Activated CD4-positive, alpha-beta T cell treated with anti-CD3 and anti-CD28 coated beads, Interleukin-10, Interleukin-2, amounts not matched to agents 100 ng/mL and 50 ng/mL, durations not matched to agents 16 hours and 8 hours (primary cell): ENCODE measurements at places on chromosomes 6 and 20.

GRCh38 chr6:100719883-100720682 lies 161.0 kb downstream of the ASCC3 start:
- peak; percentile 16 for DNase-seq

- DNase-seq: no peak
Measured at GRCh38 chr6:163701762-163702161, 287.2 kb downstream of the QKI start.

- DNase-seq: no peak
Measured at GRCh38 chr20:50336661-50337060, 146.0 kb downstream of the CEBPB start.

DNA sequence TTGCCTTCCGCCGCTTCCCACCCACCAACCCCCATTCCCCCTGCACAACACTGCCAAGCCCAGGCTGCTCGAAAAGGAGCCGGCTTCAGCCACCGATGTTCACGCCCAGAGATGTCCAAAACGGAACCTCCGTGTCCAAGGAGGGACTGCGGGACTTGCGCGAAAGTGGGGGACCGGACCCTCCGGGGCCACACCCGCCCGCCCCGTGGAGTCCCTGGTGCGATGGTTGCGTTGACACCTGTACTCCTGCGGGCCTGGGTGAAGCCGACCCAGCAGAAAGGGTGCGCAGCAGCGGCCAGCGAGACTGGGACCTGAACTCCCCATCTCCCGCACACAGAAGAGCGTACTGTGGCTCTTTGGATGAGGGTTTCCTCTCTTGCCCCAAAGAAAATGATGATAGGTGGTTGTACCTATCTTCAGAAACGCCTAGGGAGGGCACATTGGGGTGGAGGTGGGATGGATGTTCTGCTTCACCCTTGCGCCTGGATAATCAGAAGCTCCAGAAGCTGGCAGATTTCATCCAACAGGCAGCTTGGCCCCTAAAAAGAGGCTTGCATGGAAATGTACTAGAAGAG lies 1.9 kb upstream of the VGLL2 start:
- no peak for DNase-seq

- DNase-seq: no peak
Measured at GRCh38 chr6:141965016-141965545, 167.6 kb upstream of the GJE1 start.

DNA sequence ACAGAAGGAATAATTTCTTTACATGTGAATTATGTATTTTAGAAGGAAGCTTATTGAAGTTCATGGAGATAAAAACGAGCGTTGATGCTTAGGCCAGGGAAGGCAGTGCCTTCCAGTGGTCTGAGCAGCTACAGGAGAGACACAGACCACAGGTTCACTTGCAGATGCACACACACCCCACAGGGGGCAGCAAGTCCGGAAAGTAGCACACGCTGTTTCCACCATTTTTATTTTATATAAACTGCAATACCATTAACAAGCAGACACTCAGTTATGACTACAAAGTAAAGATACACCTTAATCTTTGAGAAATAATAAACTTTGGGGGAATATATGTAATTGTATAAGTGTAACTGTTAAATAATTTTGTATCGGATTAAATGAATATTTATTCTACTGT lies 13.5 kb upstream of the DACT2 start:
- no peak for DNase-seq

GRCh38 chr6:157087974-157088373 lies 235.3 kb downstream of the TMEM242 start:
- DNase-seq: no peak

DNA sequence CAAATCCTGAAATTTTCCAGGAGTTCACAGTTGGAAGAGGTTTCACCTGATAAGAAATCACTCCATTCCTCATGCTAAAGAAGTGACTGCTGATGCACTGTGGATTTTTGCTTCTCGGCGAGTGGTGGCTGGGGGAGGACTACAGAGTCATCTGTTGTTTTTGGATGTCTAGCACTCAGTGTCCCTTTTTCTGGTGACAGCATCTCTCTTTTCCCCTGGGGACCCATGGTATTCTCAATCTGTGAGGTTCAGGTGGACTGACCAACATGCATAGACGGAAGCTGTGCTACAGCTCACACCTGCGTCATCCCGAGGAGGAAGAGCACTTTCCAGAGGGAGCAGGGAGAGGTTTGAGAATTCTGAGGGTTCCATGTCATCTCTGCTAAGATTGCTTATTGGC lies 42.7 kb upstream of the ZNF831 start:
- no peak for DNase-seq

DNA sequence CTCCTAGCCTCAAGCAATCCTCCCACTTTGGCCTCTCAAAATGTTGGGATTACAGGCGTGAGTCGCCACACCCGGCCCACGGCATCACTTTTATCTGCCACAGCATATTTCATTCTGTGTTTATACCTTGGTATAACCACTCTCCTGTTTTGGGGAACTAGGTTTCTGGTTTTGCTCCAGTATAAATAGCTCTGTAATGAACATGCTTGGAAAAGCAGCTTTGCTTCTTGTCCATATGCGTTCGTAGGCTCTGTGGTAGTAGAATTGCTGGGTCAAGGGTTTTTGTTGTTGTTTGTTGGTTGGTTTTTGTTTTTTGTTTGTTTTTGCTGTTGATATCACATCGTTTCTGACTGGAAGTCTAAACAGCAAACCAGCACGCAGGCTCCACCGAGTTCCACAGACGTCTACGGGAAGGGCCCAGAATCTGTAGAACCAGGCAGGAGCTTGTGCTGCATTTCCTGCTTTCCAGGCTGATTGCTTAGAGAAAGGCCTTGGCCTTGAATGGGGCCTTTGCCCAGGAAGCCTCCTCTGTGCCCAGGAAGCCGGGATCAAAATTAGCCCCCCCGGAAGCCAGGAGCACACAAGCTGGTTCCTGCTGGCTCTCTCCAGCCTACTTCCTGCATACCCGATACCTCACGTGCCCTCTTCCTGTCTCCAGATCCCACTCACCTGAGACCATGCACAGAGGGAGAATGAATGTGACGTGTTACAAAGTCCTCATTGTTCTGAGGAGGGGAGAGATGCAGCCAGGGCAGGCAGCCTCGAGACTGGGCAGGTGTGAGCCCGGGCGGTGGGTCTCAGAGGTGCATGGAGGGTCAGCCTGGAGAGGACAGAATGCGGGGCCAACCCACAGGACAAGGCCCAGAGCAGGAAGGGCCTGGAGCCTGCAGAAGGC lies 34.7 kb downstream of the AAR2 start:
- DNase-seq: no peak

- DNase-seq: peak; percentile 64
Measured at GRCh38 chr6:159008656-159009288, 8.8 kb upstream of the RSPH3 start.

GRCh38 chr6:44740566-44741120 lies 353.1 kb downstream of the CDC5L start:
- DNase-seq: no peak

DNA sequence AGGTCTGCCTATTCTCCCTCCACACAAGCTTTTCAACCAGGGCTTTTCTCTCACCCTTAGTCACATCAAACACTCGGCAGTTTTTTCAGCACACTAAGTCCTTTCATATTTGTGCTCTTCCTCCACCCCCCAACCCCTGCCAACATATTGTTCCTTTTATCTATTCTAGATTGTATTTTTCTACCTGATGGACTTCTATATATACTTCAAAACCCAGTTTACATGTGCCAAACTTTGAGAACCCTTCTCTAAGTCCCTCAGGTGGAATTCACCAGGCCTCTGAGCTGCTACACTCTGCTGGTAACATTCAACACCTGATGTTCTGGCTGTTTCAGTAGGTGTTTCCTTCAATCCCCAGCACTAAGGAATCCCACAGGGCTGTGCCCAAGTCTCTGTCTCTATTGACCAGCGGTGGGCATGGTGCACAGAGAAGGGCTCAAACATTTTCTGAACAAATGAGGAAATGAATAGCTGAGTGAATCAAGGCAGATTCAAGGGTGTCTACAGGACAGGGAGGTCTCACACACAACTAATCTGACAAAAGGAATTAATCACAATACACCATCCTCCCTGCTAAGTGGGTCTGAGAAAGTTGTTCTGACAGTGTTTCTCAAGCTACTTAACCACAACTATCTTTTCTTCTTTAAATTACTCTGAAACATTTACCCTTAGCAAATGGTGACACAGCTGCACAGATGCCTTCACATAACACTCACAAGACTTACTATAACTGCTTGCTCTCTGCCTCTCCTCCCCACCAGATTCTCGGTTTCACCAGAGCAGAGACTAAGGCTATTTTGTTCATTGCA lies 166.5 kb downstream of the TSHZ2 start:
- DNase-seq: peak; percentile 64

DNA sequence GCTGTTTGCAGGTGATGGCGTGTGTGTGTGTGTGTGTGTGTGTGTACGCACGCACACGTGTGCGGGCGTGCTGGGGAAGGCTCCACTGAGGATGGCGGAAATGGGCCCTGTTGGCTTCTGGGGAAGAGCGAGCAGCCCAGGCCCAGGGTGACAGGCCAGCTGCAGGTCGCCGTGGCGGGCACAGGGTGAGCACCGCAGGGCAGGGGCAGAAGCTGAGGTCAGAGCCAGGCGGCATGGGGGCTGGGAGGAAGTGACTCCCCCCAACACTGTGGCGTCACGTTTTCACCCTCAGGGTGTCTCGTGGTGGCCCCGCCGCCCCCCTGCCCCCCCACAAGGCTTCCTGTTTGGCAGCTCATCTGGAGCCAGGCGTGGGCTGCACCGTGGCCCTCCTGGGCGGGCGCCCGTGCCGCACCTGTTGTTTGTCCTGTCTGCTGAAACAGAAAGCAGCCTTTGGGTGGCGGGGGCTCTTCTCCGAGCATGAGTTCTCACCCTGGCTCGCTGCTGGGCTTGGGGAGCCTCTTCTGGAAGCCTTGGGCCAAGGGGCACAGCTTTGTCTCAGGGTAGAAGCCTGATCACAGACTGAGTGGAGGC lies 7.1 kb downstream of the RBM38 start:
- DNase-seq: peak; percentile 81

GRCh38 chr6:41071501-41071922 lies 644 bp downstream of the OARD1 start:
- DNase-seq: no peak

DNA sequence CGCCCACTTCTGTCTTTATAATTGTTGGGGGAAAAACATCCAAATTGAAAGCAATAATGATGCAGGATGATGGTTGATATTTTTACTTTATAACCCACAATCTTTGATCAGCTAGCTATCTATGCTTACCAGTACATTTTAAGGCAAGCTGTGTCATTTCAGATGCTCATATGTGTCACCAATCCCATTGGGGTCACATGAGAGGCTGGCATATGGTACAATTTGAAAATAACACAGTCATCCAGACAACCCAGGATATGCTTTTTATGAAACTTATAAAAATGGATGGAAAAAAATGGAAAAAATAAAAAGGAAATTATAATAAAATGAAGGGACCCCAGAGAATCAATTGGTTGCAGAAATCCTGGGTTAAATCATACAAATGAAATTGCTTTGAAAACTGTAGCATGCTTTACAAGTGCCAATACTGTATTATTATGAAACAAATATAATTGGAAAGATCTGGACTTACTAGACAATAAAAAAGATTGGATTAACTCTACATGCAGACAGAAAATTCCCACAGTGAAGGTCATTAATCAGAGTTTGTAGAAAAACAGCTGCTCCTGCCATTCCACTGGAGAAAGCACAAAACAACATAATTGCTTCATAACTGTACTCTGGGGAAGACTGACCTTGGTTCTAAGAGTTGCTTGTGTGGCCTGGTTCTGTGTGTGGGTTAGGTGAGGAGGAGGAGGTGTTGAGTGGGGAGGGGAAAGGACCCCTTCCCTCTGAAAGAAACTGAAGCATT lies 13.3 kb upstream of the PRIM2 start:
- DNase-seq: no peak

DNA sequence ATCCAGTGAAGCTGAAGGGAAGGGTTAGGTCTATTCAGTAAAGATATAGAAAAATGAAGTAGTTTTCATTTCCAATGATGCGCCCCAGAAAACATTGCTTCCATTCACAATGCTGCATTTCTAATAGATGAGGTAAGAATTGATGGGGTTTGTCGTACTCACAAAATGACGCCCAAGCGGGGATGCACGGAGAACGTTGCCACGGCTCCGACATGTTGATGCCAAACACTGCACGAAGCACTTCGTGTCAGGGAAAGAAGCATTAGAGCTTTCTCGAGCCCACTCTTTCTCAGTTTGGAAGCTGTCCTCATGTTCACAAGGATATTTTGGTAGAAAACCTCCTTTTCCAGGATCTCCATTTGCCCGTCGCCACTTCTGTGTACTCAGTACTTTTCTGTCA lies 21.6 kb upstream of the MAFB start:
- no peak for DNase-seq

DNA sequence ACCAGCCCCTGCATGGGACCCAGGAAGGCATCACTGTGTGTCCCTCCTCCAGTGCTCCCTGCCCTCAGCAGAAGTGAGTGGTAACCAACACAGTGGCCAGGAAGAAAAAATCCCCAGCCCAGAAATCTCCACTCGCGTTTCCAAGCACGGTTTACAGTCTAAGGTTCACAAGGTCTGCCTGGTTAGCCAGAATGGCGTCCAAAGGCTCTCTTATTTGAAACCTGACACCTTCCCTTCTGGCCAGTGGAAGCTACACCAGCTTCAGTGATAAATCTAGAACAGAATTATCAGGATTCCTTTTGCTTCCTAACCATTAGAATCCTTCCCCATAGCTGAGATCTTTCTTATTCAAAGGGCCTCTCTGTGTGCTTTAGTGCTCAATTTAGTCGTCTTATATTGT lies 9.2 kb downstream of the LY86 start:
- DNase-seq: no peak

GRCh38 chr20:24875078-24875477 lies 74.0 kb upstream of the CST7 start:
- no peak for DNase-seq

GRCh38 chr20:48930035-48930434 lies 8.5 kb downstream of the ARFGEF2 start:
- no peak for DNase-seq

- DNase-seq: no peak
Measured at GRCh38 chr20:13318871-13319521, 97.9 kb downstream of the ISM1 start.

- no peak for DNase-seq
Measured at GRCh38 chr6:151911401-151911800, 103.9 kb downstream of the ESR1 start.

GRCh38 chr6:43268355-43268700 lies 25.0 kb downstream of the TTBK1 start:
- no peak for DNase-seq

- DNase-seq: no peak
Measured at GRCh38 chr6:170444056-170444591, 109.0 kb downstream of the PSMB1 start.

DNA sequence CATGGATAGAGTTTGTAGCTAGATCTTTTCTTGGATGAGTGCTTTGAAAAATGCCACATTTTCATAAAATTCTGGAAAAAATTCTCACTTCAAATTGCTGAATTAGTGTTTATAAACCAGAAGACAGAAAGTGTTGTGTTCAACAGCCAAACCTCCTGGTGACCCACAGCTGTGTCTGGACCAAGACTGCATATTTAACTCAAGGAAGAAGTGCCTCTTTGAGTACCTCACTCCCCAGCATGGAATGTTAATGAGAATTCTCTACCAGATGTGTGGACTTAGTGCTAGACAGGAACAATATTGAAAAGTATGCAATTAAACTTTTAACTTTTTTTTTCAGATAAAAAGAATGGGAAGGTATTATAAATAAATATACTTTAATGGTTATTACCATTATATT lies 609.3 kb downstream of the COL12A1 start:
- no peak for DNase-seq
